ENCODE measurements at places on chromosomes 4 and X.

- no peak for DNase-seq
Measured at GRCh38 chrX:20313899-20314298, 47.2 kb upstream of the RPS6KA3 start.

GRCh38 chrX:139209342-139209741, 321.2 kb upstream of the F9 start:
- DNase-seq = no peak

DNA sequence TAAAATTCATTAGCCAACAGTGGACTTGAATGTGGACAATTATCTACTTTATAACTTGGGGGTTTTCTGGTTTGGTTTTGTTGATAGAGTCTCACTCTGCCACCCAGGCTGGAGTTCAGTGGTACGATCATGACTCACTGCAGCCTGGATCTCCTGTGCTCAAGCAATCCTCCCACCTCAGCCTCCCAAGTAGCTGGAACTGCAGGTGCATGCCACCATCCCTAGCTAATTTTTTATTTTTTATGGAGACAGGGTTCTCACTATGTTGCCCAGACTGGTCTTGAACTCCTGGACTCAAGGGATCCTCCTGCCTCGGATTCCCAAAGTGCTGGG, 12.4 kb upstream of the ELF2 start:
- DNase-seq = no peak

DNA sequence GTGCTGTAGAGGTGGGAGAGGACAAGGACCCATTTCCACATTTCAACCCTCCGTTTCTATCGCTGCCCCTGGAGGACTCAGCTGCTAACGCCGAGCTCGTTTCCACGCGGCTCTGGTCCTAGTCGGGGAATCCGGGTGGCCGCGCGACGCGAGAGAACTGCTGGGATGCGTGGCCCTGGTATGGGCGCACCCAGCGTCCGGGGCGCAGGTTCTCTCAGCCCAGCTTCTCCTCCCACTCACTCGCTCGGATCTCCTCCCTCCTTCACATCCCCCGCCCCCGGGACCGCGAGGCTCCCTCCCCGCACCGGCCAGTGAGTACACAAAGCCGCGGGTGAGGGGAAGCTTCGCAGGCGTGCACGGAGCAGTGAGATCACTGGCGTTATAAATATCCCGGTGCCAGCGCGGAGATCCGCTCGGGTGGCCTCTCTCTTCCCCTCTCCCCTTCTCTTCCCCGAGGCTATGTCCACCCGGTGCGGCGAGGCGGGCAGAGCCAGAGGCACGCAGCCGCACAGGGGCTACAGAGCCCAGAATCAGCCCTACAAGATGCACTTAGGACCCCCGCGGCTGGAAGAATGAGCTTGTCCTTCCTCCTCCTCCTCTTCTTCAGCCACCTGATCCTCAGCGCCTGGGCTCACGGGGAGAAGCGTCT, at the start of gene FGF5:
TSS of gene FGF5 (plus strand) at position 412 of the 649 bp plus-strand sequence. CDS start at position 573, 161 bp downstream.
- no peak for DNase-seq

DNA sequence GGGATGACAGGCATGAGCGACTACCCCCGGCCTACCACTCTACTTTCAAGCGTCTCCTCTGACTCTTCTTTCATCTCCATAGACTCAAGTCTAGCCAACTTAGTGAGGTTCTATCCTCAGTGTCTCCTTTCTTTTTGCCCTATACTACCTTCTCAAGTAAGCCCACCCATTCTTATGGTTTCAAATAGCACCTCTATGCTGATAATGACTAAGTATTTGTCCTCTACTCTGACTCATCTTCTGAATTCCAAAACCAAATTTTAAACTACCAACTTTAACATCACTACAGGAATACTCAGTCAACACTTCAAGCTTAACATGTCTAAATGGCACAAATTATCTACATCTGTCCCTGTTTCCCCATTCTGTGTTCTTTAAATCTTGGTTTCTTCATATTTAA, 47.8 kb downstream of the ELF2 start:
- no peak for DNase-seq

DNA sequence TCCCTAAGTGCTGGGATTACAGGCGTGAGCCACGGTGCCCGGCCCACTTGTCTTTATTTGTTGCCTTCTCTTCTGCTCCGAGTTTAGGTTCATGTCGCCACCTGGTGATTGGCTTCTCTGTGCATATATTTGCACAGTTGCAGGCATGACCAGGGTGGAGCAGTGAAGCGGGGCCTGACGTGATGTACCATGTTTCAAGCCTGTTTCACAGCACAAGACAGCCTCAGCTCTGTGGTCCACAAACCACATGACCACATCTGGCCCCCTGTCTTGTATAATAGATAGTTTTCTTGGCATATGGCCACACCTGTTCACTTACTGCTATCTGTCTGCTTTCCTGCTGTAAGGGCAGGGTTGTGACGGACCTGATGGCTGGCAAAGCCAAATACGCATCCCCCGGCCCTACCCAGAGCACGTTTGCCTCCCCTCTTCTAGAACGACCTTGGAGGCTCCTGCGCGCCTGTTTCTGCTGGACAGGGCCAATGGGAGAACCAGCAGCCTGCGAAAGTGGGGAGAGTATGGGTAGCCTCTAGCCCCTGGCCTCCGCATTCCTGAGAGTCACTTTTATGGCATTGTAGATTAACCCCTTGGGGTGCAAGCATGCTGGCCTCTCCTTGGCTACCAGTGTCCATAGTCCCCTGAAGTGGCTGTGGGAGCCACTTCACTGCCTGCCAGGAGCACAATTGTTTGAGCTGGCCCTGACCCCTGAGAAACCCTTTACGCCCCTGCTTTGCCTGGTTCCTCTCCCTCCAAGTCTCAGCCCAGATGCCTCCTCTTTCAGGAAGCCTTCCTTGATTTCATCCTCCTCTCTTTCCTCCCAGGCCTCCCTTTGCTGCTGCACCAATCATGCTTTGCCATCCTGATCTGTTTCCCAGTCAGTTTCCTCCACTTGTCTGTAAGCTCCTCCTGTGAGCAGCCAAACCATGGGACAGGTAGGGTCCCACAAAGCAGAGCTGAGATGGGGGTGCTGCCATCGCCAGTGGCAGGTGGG, 6.0 kb upstream of the SH3TC1 start:
- DNase-seq = no peak

DNA sequence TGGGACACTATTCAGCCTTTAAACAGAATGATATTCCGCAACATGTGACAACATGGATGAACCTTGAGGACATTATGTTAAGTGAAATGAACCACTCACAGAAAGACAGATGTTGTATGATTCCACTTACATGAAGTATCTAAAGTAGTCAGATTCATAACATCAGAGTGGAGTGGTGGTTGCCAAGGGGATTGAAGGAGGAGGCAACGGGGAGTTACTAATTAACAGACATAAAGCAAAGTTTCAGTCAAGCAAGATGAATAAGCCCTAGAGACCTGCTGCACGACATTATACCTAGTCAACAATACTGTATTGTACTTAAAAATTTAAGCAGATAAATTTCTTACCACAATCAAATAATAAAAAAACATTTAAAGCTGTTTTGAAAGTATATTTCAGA, 105.0 kb upstream of the NR0B1 start:
- DNase-seq = no peak

GRCh38 chr4:74433043-74433442, 11.9 kb upstream of the AREG start:
- no peak for DNase-seq

DNA sequence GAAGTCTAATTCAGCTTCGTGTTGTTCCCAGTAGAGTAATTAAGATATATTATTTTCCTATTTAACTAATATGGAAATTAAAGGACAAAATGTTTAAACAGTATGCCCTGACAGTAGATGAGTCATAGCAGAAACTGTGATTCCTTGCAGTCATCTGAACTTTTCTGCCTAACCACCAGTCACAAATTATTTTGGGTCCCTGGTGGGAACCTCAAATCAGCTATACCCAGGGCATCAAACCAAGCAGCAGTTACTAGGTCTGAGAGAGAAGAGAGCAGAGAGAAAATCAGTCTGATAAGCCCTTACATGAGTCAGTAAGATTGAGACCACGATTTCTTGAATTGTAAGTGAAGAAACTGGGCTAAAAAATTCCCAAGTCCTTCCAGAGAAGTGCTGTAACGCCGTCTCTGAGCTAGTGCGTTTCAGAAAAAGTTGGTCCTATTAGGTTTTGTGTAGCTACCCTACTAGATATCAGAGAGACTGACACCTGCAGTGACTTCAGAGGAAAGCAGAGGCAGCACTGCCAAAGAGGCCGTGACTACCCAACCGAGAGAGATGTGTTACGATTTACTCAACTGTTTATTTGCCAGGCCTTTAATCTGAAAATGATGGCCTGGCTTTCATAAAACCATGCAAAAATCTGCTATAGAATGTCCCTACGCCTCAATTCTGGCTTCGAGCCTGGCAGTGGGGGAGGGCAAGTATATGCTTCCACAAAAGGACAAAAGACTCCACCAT, 21.7 kb upstream of the GPM6A start:
- no peak for DNase-seq

- DNase-seq = no peak
Measured at GRCh38 chr4:155734065-155734464, 24.8 kb upstream of the GUCY1B1 start.

DNA sequence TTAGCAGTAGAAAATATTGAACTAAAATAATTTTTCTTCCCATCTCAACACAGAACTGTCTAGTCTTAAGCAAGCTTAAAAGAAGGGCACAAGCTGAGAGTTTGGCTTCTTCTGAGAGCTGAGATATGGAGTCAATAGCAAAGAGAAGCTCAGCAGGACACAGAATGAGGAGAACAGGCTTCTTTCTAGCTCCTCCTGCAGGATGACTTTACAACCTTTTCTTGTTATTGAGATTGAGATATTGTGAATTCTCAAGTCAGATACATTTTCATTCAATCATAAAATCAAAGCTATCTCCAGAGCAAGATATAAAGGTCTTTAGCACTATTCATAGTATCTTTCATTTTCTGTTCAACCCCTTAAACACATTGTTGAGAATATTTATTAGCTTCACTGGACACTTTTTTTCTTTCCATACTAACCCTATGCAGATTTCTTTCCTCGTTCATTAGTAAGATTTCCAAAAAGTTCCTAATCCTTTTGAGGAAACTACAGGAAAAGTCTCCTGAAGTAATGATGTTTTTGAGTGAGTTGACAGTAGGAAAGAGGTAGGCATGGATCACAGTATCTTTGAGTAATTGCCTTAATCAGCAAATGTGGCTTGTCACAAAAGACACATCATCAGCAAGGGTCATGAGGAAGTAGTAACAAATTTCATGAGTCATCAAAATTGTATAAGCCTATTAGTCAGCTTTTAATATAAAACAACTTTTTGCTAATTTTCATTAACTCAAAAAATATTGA, 17.8 kb upstream of the CXCL3 start:
- DNase-seq = no peak

- DNase-seq = peak; percentile 71
Measured at GRCh38 chrX:75278991-75279390, 5.1 kb downstream of the UPRT start.

DNA sequence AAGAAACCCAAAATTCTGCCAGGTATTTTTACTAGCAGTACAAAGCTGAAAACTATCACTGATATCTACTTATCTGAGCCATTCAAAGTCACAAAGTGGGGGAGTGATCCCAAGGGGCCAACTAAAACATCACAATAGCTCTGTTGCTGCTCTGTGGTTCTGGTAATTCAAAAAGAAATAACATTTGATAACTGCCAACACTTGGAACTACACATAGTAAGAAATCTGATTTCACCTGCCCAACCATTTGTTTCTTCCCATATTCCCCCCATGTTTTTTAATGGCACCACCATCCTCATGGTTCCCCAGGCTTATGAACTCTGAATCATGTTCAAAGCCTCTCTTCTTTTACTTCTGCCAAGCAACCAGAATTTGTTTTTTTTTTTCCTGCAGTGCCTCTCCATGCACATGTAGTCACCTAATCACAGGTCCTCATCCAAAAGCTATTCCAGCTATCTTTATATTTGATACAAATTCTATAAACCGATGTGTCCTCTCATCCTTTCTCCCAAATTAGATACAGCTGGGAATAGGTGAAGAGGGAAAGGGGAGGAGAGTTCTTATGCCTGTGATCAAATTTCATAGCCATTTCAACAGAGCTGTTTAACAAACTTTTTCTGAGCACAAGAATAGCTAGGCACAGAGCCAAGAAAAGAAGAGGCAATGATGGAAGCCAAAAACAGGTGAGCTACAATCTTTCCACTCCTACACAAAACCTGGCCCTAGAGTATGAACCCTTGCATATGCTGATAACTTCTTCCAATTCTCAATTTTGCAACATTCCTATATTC, 7.7 kb downstream of the AMMECR1 start:
- no peak for DNase-seq

All from NT2/D1 (cell line).